ENCODE measurements at places on chromosomes 16 and 17.

DNA sequence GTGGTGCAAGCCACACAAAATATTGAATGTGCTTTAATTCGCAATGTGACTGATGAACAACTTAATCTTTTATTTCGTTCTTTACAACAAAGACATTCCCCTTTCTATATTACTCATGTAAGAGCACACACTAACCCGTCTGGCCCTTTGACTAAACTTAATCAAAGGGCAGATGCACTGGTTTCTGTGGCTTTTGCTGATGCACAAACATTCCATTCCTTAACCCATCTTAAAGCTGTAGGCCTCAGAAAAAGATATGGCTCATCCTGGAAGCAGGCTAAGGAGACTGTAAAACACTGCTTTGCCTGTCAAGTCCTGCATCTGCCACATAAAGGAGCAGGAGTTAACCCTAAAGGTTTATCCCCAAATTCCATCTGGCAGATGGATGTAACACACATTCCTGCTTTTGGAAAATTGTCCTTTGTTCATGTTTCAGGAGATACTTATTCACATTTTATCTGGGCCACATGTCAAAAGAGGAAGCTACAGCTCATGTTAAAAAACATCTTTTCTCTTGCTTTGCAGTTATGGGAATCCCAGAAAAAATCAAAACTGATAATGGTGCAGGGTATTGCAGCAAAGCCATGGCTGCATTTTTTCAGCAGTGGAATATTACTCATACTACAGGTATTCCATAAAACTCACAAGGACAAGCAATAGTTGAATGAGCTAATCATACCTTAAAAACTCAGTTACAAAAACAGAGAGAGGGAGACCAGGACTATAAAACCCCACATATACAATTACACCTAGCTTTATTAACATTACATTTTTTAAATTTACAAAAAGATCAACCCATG lies 137.2 kb downstream of the AHSP start:
- no peak for DNase-seq

GRCh38 chr16:56258508-56259424 lies 67.5 kb downstream of the GNAO1 start:
- no peak for DNase-seq

- DNase-seq, result no peak
Observed at GRCh38 chr17:70414300-70414699, 245.0 kb downstream of the KCNJ2 start.

DNA sequence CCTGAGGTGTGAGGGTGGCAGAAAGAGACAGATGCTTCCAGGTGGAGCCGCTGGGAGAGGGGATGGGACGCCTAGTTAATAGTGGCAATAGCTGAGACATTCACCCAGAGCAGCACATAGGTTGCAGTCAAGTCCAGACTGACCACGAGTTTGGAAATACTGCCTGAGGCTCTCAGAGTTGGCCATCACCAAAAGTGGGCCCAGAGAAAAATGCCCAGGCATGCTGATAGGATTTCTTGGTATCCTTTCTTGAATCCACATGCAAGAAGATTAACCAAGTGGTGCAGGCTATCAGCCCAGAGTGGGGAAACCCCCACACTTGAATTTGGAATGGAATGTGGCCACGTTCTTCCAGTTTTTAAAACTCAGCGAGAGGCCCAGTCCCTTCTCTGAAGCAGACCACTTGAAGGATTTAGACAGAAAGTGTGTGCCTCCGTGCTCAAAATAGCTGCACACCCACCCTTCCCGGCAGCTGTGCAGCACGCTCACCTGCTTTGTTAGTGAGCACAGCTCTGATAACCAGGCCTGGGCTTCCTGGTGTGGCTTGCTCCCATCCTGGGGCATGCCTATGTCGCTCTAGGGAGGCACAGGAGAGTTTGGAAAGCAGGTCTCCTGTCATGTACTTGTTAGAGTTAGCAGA lies 35.7 kb downstream of the PLD6 start:
- DNase-seq, result no peak

DNA sequence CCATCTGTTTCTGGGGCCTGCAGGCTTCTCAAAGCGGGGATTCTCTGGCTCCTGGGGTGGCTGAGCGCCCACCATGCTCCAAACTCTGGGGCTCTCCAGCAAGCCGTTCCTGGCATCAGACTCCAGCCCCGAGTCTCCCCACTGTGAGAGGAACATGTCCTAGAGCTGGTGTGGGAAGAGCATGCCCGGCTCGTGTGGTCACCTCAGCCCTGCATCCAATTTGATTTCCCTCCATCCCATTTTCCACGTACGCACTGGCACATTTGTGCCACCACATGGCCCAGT lies 23.2 kb upstream of the KCNJ12 start:
- no peak for DNase-seq

DNA sequence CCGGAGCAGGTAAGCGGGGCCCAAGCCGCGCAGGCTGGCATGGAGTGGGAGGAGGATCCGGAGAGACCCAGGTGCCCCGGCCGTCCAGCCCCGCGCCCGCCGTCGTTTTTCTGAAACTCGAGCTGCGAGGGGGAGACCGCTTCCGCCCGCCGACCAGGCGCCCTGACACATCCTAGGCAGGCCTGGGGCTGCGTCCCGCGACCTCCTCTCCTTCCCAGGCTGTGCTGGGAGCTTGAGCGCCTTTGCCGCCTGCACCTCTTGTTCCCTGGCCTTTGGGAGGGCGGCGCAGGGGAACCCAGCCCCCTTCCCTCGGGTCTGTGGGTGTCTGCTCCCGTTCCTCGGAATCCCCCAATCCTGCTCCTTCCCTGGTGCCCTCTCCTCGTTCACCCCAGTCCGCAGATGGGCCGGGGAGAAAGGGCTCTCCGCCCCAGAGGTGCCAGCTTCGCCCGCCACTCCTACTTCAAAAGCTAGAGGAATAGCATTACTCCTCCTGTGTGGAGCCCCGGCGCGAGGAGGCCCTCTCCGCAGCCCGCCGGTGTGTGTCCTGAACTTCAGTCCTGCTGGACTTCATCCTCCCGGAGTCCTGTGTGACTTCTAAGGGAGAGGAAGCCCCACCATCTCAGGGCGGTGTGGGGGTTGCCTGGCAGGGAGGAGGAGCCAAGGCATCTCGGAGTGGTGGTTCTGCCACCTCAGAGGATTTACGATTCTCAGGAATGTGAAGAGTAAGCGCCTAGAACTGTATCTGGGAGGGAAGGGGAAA lies 1.0 kb downstream of the NHERF1 start:
- no peak for DNase-seq

GRCh38 chr17:77400445-77400870 lies 259.7 kb downstream of the SEC14L1 start:
- no peak for DNase-seq

- no peak for DNase-seq
Observed at GRCh38 chr17:49260011-49260816, 29.6 kb upstream of the PHOSPHO1 start.

GRCh38 chr17:13862346-13862745 lies 207.0 kb upstream of the COX10 start:
- DNase-seq, result no peak

- DNase-seq, result no peak
Observed at GRCh38 chr16:67652578-67653127, 7.4 kb downstream of the ACD start.

GRCh38 chr16:72995151-72995881 lies 52.6 kb downstream of the ZFHX3 start:
- DNase-seq, result no peak

DNA sequence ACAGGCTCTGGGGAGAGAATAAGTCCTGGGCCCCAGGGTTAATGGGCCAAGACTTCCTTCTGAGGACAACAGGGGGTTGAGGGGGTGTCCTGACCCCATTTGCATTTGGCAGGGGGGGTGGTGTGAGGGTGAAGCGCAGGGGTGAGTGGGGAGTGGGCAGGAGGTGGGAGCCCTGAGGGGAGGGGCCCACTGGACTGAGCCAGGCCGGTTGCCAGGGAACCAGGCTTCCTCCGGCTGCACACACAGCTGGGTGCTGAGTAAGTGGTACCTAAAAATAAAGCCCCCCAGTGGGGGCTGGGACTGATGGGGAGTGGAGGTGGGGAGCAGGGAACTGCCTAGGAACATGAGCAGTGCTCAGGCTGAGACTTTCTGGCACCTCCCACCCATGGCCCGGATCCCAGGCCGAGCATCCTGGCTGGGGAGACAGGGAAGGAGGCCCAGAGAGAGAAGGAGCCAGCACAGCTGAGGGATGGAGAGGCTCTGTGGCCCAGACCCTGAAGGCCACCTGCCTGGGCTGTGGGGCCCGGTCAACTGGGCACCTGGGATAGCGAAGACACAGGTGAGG lies 7.5 kb upstream of the RASD1 start:
- DNase-seq, result no peak

- DNase-seq, result no peak
Observed at GRCh38 chr16:84821728-84822689, 2.2 kb downstream of the CRISPLD2 start.

GRCh38 chr17:15260376-15261257 lies 4.5 kb downstream of the PMP22 start:
- DNase-seq, result no peak

DNA sequence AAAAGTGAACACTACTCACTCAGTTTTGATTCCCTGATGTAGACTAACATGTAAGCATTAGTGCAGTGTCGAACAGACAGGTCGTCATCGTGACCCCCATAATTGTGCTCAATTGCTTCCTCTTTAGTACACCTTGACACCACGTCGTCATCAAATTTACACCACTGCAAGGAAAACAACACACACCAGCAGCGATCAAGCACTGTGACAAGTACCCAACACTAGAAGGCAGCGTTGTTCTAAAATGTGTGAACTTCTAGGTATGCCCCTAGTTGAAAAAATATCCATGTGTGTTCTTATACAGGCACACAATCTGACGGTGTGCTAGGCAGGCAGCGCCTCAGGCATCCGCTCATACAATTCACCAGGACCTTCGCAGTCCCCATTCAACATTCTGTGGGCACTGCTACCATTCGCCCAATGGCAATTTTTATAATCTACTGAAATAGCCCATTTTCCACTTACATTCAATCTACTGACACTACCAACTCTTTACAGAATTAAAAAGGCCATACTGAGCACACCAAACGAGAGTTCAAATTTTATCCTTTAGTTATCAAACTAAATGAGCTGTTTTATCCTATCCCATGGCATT lies 23.1 kb downstream of the LITAFD start:
- DNase-seq, result no peak

DNA sequence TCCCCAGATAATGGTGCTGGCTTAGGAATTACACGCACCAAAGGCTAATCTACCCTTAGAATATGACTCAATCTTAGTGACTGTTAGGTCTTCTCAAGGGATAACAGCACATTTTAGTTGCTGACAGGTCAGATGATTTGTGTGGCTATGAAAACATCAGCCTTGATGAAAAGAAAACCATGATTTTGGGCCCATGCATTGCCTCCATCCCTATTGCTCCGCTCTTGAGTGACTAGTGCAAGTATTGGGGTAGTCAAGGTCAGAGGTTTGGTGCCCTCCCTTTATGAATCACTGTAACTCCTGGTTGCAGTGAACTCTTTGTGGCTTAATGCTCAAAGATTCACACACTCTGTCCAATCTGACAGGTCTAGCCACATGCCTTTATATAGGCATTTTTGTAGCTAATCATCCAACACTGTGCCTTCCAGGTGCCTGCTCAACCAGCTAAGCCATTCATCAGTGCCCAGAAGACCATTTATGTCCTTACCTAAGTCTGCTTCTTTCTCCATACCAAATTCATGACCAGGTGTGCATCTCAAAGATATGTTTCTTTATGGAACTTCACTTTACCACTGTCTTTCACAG lies 251.6 kb downstream of the KCNJ2 start:
- DNase-seq, result no peak

GRCh38 chr16:56451753-56452689 lies 667 bp downstream of the OGFOD1 start:
- no peak for DNase-seq

DNA sequence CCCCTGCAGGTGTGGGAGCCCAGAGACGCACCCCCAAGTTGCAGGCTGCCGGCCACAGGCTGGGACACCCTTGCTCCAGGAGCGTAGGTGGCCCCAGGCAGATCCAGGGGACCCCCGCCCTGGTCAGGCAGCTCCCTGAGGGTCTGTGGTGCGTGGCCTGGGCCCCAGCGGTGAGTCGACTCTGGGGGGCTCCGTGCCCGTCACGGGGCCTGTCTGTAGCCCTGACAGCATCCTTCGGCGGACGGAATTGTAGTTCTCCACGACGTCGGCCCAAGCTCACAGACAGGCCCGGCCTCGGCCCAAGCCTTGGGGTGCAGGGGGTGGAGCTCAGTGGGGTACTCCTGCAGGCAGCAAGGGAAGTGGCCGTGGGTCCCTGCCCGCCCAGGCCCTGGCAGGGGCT lies 82.9 kb downstream of the LMF1 start:
- no peak for DNase-seq

DNA sequence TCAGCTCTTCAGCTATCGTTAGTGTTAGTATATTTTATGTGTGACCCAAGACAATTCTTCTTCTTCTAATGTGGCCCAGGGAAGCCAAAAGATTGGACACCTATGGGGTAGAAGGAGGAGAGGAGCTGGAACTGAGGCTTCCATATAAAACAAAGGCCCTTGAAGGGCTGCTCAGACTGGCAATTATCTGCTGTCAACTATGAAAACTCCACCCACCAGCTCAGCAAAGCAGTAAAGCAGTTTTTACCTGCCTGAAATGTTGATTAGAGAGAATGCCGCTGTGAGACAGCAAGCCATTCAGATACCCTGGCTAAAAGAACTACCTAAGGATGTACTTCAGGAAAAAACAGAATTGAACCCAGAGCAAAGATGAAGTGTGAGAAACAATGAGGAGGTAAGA lies 45.9 kb upstream of the GNAO1 start:
- DNase-seq, result no peak

GRCh38 chr17:75338335-75338734 lies 49.1 kb upstream of the SLC25A19 start:
- DNase-seq, result no peak

DNA sequence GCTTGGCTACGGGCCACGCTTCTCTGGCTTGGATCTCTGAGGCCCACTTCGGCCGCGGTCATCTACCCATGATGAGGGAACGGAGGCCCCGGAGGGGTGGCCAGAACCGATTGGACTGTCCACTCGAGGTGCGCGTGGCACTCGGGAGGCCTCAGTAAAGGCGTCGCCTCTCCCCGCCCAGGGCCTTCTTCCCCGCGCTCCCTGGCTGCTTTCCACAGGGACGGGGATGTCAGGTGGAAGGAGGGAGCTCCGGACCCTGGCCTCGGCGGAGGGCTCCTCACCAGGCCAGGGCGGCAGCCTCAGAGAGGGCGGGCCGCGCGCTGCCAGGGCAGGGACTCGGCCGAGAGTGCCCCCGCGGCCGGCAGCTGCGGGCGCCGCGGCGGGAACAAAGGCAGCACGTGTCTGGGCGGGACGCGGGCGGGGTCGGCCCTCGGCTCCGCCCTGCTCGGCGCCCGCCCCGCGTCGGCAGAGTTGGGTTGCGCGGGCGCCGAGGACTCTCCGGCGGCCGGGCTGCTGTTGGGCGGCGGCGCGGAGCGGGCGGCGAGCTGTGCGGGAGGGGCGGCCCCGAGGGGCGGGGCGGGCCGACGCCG lies 587 bp upstream of the CDK5R1 start:
- peak; percentile 69 for DNase-seq
